ENCODE measurements at places on chromosomes 7 and 10.

DNA sequence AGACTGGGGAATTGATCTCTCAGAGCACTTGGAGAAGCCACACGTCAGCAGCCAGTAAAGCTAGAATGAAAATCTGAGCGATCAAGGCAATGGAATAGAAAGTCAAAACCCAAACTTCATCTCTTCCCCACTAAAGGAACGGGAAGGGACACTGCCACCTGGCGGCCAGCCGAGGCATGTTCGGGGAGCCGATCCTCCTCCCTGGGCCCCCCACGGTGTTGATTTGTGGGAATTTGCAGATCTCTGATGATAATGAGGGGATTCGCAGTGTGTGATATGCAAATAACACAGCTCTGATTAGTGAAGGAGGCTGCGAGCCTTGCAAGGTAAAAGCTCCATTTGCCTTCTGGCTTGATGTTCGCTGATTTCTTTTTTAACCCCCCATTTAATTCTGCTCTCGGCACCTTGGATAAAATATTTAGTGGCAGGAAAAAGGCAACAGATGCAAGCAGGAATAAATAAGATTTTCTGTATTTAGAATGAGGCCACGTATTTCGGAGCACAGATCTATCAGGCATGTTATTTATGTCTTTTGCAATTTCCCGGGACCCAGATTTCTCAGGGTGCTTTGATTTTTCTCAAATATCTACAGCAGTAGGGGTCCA is 258.6 kb downstream of the PAXIP1 start:
- no peak for DNase-seq

GRCh38 chr7:103396471-103396870 is 49.0 kb downstream of the PSMC2 start:
- DNase-seq: no peak

- no peak for DNase-seq
These were observed 149.4 kb downstream of the LRRN3 start for GRCh38 chr7:111240371-111240770.

DNA sequence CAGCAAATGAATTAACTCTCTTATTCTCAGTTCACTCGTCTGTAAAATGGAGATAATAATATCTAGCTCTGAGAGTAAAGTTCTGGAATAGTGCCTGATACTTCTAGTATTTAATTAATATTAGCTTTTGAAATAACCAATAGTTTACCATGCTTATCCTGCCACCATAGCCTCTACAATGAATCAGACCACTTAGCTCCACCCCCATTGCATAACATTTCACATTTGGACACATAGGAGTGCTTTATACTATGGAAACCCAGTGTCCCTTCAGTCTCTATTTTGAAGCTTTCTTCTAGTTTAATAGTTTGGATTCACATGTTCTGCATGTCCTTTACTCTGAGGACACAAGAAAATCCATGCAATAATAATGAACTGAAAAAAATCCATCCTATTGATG is 427.3 kb upstream of the C7orf33 start:
- DNase-seq: no peak

DNA sequence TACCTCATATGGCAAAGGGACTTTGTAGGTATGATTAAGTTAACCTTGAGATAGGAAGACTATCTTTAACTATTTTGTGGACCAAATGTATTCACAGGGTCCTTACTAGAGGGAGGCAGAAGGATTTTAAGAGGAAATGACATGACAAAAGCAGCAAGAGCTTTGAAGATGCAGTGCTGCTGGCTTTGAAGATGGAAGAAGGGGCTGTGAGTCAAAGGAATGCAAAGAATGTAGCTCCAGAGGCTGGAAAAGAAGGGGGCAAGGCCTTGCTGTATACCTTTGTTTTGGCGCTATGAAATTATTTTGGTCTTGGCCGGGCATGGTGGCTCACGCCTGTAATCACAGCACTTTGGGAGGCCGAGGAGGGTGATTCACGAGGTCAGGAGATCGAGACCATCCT is 3.2 kb upstream of the NRBF2 start:
- DNase-seq: no peak
